ENCODE measurements at places on chromosomes 1 and 21.

DNA sequence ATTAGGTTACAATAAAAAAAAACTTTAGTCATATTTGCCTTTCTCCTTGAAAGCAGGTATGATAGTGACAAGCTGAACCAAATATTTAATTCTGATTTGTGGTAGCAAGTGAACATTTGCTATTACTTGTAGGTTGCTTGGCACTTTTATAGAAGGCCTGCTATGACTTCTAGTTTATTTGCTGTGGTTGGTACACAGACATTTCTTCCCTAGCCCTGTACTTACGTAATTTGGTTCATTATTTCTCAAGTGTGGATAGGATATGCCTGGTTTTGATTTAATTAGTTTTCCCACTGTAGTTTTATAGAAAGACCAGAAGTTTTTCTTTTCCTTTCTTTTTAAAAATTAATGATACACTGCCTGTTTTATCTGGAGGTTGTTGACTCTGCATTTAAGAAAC, 55.9 kb downstream of the PPP2R5A start:
- no peak for DNase-seq

GRCh38 chr1:12552951-12553921, 64.8 kb downstream of the DHRS3 start:
- no peak for DNase-seq

DNA sequence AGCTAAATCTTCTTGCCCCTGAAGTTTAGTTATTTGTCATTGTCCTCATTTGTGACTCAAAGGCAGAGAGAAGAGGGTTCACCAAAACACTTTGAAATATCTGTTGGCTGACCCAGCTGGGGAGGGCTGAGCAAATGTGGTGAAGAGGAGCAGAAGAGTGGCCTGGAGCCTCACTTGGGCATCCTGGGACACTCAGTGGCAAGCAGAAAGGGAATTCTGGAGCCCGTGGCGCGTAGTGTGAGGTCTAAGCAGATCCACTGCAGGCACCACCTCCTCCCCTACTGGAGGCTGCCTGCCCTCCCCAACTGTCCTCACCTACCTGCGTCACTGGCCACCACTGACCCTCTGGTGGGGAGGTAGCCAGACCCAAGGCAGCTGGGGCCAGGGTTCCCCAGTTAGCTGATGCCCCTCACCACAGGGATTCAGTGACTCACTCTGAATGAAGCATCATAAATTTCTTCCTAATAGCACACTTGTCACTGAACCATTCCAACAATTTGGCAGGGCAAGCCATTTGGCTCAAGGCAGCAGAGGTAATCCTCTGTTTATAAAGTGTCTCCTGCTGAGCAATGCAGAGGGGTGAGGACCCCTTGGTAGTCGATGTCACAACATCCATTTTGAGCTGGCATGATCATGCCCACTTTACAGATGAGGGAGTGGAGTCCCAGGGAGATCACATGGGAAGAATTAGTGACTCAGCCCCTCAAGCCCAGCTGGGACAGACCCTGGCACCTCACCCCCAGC, 80.3 kb downstream of the NENF start:
- DNase-seq, result no peak

GRCh38 chr1:63653976-63654375, 60.8 kb downstream of the PGM1 start:
- DNase-seq, result no peak

Data from epithelial cell of esophagus (primary cell).